SHP77 treated with DMSO at 0.1 percent for 48 hours (cell line): ENCODE measurements at places on chromosomes 5 and 9.

DNA sequence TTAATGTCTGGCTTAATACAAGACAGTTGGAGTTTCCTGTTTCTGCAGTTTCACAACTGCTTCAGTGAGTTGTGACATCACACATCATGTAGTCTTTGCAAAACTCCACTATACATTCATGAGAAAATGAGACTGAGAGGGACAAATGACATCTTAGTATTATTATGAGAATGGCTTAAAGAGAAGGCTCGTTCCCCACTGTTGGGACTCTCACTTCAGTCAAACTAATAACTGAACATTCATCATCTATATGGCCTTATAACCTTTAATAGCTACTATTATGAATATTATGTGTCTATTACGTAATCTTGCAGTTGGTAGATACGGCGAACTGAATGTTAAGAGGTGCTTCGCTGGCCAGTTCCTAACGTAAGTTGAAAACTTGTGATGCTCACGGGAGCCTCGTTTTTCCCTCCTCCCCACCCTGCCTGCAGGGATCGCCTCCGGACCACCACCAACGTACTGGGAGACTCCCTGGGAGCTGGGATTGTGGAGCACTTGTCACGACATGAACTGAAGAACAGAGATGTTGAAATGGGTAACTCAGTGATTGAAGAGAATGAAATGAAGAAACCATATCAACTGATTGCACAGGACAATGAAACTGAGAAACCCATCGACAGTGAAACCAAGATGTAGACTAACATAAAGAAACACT, 79.4 kb downstream of the SLC1A3 start:
- no peak for DNase-seq

DNA sequence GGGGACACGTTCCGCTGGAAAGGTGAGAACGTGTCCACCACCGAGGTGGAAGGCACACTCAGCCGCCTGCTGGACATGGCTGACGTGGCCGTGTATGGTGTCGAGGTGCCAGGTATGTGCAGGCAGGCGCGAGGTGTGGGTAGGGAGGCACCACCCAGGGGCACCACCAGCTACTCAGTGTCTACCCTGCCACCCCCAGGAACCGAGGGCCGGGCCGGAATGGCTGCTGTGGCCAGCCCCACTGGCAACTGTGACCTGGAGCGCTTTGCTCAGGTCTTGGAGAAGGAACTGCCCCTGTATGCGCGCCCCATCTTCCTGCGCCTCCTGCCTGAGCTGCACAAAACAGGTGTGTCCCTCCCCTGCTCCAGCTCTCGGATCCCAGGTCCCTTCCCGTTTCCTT, 15.1 kb downstream of the SLC27A4 start:
- no peak for DNase-seq

GRCh38 chr5:2780421-2781171, 29.1 kb upstream of the IRX2 start:
- no peak for DNase-seq

DNA sequence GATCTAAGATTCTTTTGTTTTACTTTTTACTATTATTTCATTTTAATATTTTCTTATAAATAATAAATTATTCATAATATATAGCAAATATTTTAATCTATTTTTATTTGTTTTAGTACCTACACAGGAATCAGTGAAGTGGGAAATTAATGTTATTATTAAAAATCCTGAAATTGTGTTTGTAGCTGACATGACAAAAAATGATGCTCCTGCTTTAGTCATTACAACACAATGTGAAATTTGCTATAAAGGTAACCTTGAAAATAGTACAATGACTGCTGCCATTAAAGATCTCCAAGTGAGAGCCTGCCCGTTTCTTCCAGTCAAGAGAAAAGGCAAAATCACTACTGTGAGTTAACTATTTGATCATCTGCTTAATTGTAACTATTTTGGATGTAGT, 138.7 kb downstream of the VPS13A start:
- DNase-seq = no peak

GRCh38 chr9:75830303-75830702, 60.2 kb upstream of the PCSK5 start:
- no peak for DNase-seq

DNA sequence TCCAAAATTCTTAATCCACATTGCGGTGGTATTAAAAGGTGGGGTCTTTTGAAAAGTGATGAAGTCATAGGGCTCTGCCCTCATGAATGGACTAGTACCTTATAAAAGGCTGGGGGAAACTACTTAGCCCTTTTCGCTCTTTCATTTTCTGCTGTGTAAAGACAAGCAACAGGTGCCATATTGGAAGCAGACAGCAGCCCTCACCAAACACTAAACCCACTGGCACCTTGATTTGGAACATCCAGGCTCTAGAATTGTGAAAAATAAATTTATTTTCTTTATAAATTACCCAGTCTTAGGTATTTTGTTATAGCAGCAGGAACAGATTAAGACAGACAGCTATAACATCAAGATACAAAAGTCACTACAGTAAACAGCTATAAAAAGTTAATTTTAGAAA, 12.8 kb downstream of the PJA2 start:
- no peak for DNase-seq

DNA sequence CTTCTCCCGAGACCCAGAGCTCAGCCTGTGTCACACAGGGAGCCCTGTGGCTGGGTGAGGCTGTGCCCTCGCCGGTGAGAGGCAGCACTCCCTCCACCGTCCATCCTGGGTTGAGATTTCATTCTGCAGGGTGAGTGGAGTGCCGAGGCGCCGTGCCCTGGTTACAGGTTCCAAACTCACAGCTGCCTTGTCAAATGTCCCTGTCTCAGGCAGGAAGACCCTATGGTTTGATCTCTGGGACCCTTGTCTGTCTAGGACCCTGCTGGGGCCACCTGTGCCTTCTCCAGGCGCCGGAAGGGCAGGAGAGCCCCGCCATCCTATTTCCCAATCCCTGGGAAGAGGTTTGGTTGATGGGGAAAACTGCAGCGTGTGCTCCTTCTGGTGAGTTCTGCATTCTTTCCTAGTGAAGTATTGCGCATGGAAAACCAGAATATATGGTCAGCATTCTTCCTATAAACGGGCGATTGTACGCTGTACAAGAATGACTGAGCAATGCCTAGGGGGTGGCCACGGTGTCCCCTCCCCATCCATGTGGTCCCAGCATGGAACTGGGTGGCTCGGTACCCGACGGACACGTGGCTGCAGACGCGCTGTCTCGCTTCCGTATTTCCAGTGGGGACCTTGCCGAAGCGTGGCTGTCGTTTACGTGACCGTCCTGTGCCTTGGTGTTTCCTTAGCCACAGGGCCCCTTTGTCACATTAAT, 95.9 kb upstream of the COL5A1 start:
- no peak for DNase-seq

GRCh38 chr9:83247732-83248131, 184.8 kb upstream of the RASEF start:
- no peak for DNase-seq

DNA sequence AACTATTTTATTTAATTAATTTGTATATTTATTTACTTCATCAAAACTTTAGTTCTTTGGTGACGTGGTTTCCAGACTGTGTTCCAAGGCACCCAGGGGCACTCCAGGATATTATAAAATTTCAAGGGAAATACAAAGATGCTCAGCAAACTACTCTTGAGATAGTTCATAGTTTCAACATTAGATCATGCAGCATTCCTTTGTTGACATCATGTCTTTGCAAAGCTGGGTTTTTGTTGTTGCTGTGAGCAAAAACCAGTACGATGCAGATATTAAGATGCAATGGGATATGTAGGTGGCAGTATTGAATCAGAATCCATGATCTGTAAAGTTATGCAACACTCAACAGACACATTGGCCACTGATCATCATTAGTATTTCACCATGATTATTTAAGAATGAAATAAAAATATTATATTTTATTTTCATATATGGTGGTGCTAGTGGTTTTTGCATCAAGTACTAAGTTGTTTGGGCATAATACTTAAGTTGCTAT, 219.7 kb downstream of the ADCY2 start:
- DNase-seq = no peak

DNA sequence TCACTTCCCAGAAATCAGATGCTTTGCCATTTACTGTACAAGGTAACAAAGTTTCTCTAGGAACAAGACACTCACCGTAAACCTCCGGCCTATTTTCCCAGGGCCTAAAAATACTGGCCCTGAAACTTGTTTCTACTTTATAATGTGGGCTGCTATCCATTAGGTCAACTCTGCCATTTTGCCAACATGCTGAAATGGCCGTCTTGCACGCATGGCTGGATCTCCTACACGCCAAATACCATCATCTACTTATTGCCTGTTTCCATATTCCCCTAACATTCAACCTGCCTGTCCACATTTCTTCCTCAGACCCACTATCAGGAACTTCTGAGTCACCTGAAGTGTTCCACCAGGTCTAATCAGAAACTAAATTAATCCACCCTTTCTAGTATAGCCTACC, 4.7 kb downstream of the TBCA start:
- DNase-seq = no peak
